ENCODE measurements at places on chromosomes 4 and X. TPM values are rescaled to one million over a fixed set of nuclear protein-coding genes. Genes with fewer than 3 reads are reported as not detected.
A peak's percentile ranks its signal among the peaks of the same experiment; 100 is the strongest.

The OTC gene
- total RNA-seq = not detected

The ARL9 gene
- 0.06 TPM for total RNA-seq

The FGFBP1 gene
- total RNA-seq = not detected

The GABRG1 gene
- total RNA-seq = not detected

The TCP11X2 gene
- total RNA-seq = 0.24 TPM

The DDX53 gene
- total RNA-seq = not detected

The DNAAF6 gene
- not detected for total RNA-seq

The ATOH1 gene
- not detected for total RNA-seq

The RNF128 gene
- 0.18 TPM for total RNA-seq

The TMEM35A gene
- total RNA-seq = 5.7 TPM

The ABHD18 gene
- total RNA-seq = 18.8 TPM

DNA sequence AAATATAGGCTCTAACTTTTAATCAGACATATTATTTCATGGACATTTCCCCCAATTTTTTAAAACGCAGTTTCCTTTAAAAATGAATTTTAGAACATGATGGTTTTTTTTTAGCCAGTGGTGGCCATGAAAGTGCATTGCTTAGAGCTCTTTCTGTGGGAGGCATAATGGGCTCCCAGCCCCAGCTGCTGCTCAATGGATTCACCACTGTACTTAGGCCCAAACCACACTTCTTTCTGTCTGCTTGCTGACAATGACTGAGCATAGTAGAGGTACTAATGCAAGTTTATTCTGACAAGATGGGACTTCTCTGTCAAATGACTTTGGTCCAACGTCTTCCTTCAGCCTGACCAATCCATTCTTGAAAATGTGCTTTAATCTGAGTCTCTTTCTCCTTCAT lies 400.2 kb upstream of the GRIA3 start:
- no peak for DNase-seq

GRCh38 chrX:49238735-49239134 lies 3.5 kb downstream of the CCDC22 start:
- DNase-seq = no peak

GRCh38 chr4:139419388-139419914 lies 34.5 kb upstream of the RAB33B start:
- no peak for DNase-seq

DNA sequence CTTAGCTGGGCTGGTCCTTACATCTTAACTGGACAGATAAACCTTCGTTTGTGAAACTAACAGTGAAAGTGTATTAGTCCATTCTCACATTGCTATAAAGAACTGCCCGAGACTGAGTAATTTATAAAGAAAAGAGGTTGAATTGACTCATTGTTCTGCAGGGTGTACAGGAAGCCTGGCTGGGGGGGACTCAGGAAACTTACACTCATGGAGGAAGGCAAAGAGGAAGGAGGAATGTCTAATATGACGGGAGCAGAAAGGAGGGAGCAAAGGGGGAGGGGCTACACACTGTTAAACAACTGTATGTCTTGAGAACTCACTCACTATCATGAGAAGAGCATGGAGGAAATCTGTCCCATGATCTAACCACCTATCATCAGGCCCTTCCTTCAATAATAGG lies 1566.5 kb upstream of the PCDH7 start:
- peak; percentile 1 for DNase-seq

- no peak for DNase-seq
These were observed 117.8 kb upstream of the ENPP6 start for GRCh38 chr4:184335520-184335919.

DNA sequence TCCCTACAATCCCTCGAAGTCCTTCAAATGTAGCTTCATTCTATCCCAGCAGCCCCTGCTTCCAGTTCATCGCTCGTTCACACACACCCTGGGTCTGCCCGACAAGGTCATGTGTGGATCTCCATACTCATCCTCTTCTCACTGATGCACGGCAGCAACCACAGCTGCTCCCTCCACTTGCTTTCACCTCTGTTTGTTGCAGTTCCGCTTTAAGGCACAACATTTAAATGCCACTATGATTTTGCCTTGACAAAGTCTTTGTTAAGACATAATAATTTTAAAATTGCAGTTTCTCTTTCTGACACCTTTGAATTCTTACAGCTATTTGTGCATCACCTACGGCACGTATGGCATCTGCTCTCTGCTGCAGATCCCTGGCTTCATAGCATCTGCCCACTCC lies 1.8 kb downstream of the ODAPH start:
- no peak for DNase-seq

- DNase-seq = no peak
These were observed 2.7 kb downstream of the ELOVL6 start for GRCh38 chr4:110195561-110196205.

DNA sequence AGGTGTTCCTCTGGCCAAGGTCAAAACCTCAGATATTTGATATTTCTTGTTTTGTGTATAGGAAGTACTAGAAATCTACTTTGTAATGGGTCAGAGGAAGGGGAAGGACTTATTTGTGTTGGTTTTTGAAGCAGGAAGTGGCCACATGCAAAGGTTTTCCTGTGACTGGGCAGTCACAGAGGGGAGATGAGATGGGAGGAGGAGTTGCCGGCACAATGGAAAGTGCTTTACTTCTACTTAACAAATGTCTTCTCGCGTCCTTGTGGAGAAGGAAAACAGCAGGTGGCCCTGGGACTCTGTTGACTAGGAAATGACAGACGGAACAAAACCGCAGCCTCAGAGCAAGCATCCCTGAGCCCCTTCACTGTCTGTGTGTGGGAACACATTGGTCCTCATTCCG lies 46.6 kb downstream of the SHROOM2 start:
- DNase-seq = no peak

DNA sequence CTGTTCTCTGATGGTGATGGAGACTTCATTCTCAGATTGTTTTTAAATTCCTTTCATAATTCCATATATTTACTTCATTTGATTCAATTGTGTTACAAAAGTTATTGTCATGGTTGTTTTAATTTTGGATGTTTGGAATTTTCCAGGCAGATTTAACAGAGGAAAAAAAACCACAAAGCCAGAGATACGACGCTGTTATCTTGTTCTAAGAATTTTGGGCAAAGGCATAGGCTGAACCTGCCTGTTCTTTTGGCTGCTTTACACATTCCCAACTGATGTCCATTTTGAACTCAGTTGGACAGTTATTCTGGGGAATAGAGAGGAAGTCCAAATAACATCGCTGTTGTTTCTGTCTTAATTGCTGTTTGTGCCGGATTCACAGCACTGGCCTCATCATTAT lies 65.7 kb downstream of the LINC00632 start:
- DNase-seq = no peak

- DNase-seq = peak; percentile 99
These were observed at the start of gene USP53 for GRCh38 chr4:119212234-119212963. Gene USP53 (plus strand): TSS chr4:119212713. CDS start chr4:119239760, 27,047 bp downstream.

- no peak for DNase-seq
These were observed 349.9 kb downstream of the FBXW7 start for GRCh38 chr4:152185786-152186550.

DNA sequence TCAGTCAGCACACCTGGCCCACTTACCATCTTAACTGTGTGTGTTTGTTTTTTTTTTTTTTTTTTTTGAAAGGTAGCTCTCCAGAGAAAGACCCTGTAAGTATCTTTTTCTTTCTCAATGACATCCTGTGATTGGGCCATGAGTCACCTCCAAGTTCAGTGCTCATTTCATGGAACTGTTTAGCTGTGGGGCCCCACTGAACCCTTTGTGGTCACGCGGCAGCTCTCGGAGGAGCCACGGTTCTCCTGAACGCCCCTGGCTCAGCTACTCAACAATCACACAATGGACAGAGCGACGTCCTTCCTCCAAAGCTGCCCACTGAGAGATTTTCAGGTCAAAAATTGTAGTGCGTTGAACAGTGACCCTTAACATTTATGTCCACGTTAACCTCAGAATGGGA lies 14.2 kb upstream of the IL3RA start:
- DNase-seq = no peak

DNA sequence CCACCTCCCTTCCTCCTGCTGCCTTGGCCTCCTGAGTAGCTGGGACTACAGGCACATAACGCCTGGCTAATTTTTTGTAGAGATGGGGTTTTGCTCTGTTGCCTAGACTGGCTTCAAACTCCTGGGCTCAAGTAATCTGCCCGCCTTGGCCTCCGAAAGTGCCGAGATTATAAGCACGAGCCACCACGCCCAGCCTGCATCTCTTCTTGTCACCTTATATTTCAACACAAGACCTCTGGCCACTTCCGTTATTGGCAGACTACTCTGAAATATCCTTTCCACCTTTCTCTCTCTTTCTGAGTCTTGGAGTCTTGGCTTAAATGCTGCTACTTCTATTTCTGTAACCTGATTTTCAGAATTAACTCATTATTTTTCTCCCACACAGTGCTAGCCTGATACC lies 5.6 kb downstream of the KIAA0232 start:
- DNase-seq = no peak

DNA sequence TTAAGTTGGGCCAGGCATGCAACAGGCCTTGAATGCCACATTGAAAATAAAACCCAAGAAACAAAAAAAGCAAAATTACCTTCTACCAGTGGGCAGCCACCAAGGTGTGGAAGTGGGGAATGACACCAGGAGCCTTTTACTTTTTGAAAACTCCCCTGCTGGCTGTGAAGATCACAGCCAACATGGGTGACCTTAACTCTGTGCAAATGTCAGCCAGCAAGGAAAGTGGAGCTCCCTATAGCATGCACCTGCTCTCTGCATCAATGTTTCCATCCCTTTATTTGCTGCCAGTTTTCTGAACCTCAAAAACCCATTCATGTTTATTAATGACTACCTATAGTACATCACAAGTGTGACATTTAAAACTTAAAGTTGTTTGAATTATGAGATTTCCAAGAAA lies 63.7 kb downstream of the HS3ST1 start:
- no peak for DNase-seq

DNA sequence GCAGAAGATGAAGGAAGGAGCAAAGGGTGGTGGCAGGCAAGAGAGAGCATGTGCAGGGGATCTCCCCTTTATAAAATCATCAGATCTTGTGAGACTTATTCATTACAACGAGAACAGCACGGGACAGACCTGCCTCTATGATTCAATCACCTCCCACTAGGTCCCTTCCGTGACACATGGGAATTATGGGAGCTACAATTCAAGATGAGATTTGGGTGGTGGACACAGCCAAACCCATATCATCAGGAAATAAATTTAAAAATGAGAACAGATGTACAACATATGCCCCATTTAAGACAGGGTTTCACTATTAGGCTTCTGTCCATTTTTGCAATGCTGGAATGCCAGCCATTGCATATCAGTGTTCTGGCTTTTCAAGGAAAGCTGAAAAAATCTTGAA lies 346.7 kb upstream of the SLIT2 start:
- DNase-seq = no peak

GRCh38 chrX:17689971-17690409 lies 47.3 kb upstream of the SCML1 start:
- peak; percentile 82 for DNase-seq

DNA sequence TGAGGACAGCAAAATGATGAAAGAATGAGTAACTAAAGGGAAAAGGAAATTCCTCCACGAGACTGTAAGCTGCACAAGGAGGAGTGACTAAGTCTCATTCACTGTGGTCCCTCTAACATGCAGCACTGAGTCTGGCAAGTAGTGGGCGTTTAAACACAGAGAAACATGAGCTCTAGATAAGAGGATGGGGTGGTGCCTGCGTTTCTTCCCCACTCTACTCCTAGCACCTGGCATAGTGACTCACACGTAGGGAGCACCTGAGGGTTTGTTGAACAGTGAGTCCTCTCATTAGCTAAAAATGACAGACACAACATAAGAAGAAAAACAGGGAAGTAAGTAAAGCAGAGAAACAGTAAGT lies 105.8 kb upstream of the CBR4 start:
- DNase-seq = peak; percentile 20

GRCh38 chrX:38379088-38379487 lies 26.7 kb downstream of the OTC start:
- DNase-seq = peak; percentile 14

Data from cardiac muscle cell (in vitro differentiated cells and primary cell).